Endothelial cell of umbilical vein (primary cell): ENCODE measurements at places on chromosomes 2 and 18. TPM values are rescaled to one million over a fixed set of nuclear protein-coding genes. Genes with fewer than 3 reads are reported as not detected.
A peak's percentile ranks its signal among the peaks of the same experiment; 100 is the strongest.

- no peak for DNase-seq
Measured at GRCh38 chr2:241882091-241882625, 12.6 kb downstream of the RTP5 start.

- no peak for DNase-seq
Measured at GRCh38 chr18:36432880-36433555, 135.5 kb downstream of the FHOD3 start.

Gene CYRIA
- 7.4 and 9.3 TPM in 2 replicates for polyA plus RNA-seq

Gene CPO
- polyA plus RNA-seq: not detected in 2 replicates

Gene LPIN1
- polyA plus RNA-seq: 19.5 and 26.6 TPM in 2 replicates

GRCh38 chr2:201996006-201996405, 37.6 kb upstream of the FZD7 start:
- no peak for DNase-seq

GRCh38 chr2:238032755-238033337, 28.0 kb upstream of the SCLY start:
- DNase-seq: no peak

GRCh38 chr2:109320195-109320922, 191.4 kb downstream of the SH3RF3 start:
- no peak for DNase-seq

DNA sequence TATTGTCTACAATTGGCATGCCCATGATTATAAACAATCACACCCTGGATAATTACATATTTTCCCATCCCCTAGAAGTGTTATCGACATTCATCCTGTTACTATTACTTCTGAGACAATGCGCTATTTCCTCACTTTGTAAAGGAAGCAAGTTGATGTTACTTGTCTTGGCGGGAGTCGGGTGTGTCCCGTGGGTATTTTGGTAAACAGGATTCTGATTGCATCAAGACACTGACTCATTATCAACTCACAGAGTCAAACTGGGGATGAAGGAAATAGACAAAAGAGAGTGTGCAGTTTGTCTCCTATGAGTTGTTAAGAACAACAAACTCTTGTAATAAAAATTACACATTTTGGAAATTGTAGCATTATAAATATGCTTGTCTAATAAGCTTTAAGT, 142.7 kb downstream of the GALR1 start:
- no peak for DNase-seq

Gene SCG2
- not detected in 2 replicates for polyA plus RNA-seq

GRCh38 chr2:86783615-86784339, 6.9 kb downstream of the CD8A start:
- DNase-seq: no peak

DNA sequence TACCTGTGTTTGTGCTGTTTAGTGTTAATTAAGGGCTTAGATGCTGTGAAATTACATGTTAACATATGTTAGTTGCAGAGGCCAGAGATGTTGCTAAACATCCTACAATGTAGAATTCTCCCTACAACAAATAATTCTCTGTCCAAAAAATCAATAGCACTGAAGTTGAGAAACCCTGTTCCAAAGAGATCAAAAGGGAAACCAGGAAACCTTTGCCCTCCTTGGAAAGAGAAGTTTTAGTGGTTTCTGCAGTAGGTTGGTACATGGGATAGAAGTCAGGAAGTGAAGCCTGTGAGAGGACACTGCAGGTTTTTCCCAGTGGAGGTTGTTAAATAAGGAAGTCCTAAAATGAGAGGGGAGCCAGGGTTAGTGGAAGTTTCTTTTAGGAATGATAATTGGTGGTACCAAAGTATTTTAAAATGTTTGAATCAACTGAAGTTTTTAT, 6.3 kb upstream of the RMDN2 start:
- no peak for DNase-seq

DNA sequence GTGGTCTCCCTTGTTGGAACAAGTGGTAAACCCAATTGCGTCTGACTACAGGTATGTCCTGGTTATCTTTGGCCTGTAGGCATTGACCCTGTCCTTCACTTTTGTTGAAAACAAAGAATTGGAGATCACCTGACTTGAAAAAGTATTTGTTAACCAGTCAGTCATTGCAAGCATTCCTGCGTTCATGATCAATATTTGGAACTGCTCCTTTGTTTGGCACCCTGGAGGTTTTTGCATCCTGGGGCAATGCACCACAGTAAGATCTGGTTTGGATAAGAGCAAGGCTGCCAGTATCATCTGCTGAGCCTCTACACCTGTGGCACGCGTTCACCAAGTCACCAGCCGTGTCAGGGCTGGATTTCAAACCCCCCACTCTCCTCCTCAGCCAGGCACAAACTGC, 115.7 kb downstream of the DNAH6 start:
- no peak for DNase-seq

Gene TSPYL6
- polyA plus RNA-seq: 0.03 TPM in 1 of 2 replicates, not detected in the other

GRCh38 chr18:267380-267687, 513 bp downstream of the THOC1 start:
- DNase-seq: no peak

Gene SLC25A52
- 0.06 TPM in 1 of 2 replicates, not detected in the other for polyA plus RNA-seq

Gene FNDC4
- polyA plus RNA-seq: 19.0 and 22.3 TPM in 2 replicates

Gene CD302
- 9.0 and 10.4 TPM in 2 replicates for polyA plus RNA-seq

Gene WNT10A
- polyA plus RNA-seq: not detected in 2 replicates

DNA sequence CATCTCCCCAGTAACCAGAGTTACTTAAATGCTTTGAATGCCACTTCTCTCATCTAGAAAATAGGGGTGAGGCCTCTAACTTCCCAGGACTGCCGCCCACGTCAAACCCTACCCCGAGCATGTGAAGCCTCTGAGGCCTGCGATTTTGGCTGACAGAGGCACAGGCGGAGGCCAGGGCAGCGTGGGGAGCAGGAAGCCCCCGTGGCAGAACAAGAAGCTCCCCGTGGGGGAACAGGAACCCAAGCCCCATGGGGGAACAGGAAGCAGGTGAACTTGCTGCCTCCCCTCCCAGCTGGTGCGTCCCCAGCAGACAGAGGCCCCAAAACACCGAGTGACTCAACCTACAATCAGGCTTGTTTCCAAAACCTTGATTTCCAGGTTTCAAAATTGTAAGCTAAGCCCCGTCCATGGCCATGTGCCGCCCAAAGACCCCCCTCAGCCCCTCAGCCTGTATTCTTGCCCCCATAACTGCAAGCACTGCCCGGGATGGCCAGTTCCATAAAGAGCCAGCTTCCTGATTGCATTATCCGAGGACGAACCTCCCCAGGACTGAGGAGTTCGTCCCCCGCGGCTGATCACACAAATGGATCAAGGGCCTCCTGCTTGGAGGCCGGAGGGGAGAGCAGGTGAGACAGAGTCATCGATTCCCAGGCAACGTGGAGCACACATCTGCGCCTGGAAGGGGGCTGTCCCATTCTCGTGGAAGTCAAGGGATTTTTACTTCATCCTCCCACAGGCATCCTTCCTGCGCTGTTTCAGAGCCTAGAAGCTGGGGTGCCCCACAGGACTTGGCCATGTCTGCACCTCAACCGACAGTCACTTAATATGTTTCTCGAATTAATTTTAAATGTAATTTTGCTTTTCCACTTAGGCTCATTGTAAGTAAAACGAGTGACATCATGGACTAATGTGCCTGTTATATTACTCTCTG, 36.3 kb upstream of the CTDP1 start:
- DNase-seq: no peak

Gene GPBAR1
- 0.14 TPM in 2 replicates for polyA plus RNA-seq

- DNase-seq: peak; percentile 15
Measured at GRCh38 chr2:148552675-148553331, 91.7 kb upstream of the EPC2 start.

DNA sequence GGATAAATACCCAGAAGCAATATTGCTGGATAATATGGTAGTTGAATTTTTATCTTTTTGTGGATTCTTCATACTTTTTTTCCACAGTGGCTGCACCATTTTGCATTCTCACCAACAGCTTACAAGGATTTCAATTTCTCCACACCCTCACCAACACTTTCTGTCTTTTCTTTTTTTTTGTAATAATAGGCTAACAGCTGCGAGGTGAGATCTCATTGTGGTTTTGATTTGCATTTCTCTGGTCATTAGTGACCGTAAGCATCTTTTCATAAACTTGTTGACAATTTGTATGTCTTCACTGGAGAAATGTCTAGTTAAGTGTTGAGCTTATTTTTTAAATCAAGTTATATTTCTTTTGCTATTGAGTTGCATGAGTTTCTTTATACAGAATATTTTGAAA, 17.6 kb upstream of the SLC9A2 start:
- no peak for DNase-seq

Gene MC2R
- polyA plus RNA-seq: not detected in 2 replicates

DNA sequence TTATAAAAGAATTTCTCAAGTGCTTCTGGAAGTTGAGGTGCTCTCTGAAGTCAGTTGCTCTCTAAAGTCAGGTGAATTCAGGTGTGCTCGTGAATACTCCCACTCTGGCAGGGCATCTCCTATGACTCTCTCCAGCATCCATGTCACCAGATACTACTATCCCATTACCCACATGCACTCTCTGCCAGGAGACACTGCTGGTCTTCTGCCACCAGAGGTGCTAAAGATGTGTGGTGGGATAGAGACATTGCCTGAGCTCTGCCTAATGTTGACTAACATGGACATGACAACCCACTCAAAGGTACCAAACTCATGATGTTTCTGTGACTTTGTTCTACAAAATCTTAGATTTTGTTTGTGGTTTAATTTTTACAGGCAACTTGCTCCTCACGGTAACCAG, 106.4 kb upstream of the HNRNPA3 start:
- no peak for DNase-seq
